ENCODE measurements at places on chromosomes 6 and 20. TPM values are rescaled to one million over a fixed set of nuclear protein-coding genes. Genes with fewer than 3 reads are reported as not detected.
A peak's percentile ranks its signal among the peaks of the same experiment; 100 is the strongest.

GRCh38 chr20:3930265-3931206, 41.3 kb downstream of the PANK2 start:
- peak; percentile 43 for DNase-seq

The SLC16A10 gene
- 34.1 TPM for polyA plus RNA-seq

DNA sequence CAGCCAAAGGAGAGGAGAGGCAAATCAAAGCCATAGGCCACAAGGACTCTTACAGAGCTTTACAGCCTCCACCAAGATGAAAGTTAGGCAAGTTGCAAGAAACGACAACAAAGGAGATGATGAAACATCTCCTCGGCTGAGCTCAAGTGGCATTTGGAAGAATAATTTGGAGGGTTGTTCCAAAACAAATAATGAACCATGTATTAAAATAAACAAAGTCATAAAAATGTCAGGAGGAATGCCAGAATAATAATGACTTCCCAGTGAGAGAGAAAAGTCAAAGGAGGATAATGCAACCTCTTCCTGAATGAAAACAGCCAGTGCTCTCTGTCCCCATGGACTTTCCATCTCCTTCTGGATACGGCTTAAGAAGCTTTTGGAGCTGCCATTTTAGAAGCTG, 371.4 kb upstream of the ID4 start:
- peak; percentile 34 for DNase-seq

- DNase-seq = no peak
Measured at GRCh38 chr6:143966312-143966711, 41.7 kb downstream of the PLAGL1 start.

The TMEM63B gene
- polyA plus RNA-seq = 34.8 TPM

Measured in left kidney (tissue), 8 donors.